Activated CD4-positive, alpha-beta T cell treated with anti-CD3 and anti-CD28 coated beads, Interleukin-2, amount 50 U/mL, for 16 hours (primary cell): ENCODE measurements at places on chromosomes 3 and 15.
A peak's percentile ranks its signal among the peaks of the same experiment; 100 is the strongest.

DNA sequence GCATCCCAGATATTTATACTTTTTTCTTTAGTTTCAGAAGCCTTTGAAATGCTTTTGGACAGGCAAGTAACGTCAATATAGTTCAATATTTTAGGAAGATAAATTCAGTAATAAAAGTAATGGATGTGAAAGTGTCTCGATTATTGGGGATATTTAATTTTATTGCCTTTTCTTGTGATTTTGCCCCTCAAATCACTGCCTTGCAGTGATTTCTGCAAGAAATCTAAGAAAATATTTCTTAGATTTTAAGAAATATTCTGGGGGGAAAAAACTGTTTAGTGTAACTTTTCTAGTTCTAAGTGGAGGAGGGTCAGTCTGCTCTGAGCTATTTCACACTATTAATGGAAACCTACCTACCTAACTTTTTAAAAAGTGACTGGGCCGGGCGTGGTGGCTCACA, 33.6 kb downstream of the MGA start:
- DNase-seq, result no peak

DNA sequence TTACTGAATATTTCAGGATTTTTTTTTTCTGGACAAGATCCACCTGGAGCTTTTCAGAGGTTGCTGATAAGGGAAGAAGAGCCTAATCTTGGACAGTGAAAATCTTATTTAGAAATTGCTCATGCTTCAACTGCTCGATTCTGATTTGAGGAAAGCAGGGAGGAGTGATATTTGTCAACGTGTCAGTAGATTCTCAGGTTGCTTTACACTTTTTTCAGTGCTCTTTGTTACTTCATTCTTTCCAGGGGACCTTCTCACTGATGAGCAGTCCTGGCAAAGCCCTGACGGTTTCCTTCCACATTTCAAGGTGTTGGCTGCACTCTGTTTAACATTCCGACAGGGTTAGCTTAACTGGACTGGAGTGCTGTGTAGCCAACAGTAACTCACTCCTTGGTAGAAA, 24.1 kb upstream of the RARB start:
- DNase-seq, result no peak

DNA sequence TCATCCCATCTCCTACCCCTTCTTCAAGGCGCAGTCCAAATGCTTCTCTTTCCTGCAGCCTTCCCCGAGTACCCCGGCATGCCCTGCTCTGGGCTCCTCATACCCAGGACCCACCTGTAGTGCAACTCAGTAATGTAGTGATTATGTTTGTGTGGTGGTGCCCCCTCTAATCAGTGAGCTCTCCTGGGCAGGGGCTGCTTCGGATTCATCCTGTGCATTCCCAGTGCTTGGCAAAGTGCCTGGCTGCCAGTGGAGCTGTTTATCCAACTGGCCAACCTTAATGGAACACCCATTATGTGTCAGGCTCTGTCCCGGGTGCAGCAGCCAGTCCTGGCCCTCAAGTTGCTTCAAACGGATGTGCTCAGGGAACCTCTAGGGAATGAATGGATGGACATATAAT, 174.4 kb upstream of the LINGO1 start:
- no peak for DNase-seq

DNA sequence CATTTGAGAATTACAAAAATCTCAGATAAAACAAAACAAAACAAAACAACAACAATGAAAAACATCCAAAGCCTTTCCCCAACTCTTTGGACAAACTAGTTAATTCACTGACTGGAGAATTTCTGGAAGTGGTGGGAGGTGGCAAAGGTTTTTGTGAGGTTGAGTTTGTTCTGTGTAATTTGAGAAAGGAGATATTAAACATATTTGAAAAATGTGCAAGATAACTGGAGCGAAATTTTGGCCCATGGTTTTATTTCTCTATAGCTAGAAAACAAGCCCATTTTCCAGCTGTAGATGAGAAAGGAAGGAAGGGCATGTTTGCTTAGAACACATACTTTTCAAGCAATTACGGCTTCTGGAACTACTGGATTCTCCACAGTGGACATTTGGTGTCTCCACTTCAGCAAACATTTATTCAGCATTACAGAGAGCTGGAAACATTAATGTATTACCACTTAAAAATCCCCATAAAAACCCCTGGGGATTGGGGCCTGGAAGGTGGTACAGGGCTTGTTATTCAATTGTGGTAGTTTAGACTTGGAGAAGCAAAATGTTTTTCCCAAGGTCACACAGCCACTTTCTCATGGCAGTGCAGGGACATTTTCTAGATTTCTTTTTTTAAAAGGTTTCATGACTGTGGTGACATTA, 135.8 kb downstream of the THSD4 start:
- DNase-seq, result no peak

DNA sequence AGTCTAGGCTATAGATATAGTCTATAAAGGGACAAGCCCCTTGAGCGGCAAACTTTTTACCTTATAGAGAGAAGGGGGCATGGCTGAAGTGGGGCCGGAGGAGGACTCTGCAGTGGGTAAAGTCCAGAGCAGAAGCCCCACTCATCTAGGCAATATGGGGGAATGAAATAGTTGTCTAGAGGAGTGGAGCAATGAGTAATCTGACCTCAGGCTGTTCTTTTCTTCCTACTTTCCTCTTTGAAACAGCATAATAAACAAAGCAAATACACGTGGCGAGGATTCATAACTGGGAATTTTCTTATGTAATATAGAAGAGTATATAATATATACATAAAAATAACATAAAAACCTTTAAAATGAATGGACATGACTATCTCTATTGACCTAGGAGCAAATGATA, 546.4 kb upstream of the ZNF385D start:
- no peak for DNase-seq

GRCh38 chr3:138908846-138909245, 38.1 kb downstream of the FOXL2 start:
- DNase-seq, result no peak

GRCh38 chr3:40680685-40681657, 156.2 kb downstream of the ZNF621 start:
- no peak for DNase-seq

- DNase-seq, result no peak
These were observed 27.9 kb downstream of the SOX2 start for GRCh38 chr3:181739628-181740027.

DNA sequence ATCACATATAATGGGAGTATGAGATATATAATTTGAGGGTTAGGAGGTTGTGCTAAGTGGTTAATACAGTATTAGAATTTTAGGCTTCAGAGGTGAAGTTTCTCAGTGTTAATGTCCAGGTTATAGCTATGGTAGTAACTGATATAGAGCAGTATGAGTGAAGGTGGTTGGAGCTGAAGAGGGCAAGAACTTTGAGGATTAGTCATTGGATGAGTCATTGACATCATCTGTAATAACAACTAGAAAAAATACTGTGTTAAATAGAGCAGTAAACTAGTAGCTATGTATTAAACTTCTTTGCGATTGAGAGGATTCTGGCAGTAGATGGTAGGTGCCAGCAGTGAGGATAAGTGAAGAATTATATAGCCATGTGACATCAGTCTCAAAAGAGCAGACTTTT, 47.5 kb upstream of the EIF3J start:
- peak; percentile 64 for DNase-seq

GRCh38 chr3:169699536-169700050, 36.1 kb upstream of the MECOM start:
- DNase-seq, result no peak

DNA sequence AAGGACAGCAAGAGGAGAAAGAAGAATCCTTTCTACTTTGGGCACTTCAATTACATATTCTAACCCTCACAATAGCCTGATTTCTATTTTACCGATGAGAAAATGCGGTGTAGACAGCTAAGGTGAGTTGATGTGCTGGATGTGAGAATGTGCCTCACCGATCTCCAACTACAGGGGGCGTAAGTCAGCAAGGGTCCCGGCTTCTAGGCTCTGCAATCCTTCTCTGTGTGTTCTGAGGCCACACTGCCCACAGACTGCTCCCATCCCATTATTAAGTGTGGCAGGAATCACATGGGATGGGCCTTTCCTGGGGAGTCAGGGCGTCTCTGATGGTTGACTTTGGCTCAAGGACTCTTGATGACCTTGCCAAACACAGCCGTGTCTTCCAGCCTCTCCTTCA, 23.6 kb upstream of the RPL35A start:
- DNase-seq, result no peak

- DNase-seq, result peak; percentile 74
These were observed 11.7 kb downstream of the LRRFIP2 start for GRCh38 chr3:37162501-37163245.

DNA sequence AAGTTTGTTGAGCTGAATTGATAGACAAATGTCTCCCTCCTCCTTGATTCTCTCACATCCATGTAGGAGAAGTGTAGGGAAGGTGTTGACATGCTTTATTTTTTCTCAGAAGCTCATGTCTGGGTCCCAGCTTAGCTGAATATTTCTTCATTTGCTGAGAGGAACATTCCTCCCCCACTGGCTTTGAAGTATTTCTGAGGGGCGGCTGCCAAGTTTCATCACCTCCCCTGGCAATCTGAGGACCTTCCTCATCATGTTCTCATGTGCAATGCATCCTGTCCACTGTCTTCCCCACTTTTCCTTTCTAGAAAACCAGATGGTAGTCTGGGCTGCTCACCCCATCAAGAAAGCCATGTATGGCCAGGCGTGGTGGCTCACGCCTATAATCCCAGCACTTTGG, 168.9 kb upstream of the RGMA start:
- DNase-seq, result no peak

DNA sequence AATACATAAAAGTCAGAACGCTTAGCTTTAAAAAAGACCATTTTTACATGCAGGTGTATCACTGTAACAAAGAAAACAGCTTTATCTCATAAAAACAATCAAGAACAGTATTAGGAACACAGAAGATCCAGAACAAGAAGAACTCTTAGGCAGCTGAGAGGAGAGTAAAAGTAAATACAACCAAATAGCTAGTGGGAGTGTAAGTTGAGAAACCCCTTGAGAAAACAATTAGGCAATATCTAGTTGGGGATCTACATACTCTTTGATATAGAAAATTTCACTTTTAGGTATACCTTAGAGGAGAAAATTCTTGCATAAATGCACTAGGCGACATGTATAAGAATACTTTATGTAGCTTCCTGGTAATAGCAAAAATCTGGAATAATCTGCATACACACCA, 7.5 kb downstream of the TMF1 start:
- DNase-seq, result no peak

DNA sequence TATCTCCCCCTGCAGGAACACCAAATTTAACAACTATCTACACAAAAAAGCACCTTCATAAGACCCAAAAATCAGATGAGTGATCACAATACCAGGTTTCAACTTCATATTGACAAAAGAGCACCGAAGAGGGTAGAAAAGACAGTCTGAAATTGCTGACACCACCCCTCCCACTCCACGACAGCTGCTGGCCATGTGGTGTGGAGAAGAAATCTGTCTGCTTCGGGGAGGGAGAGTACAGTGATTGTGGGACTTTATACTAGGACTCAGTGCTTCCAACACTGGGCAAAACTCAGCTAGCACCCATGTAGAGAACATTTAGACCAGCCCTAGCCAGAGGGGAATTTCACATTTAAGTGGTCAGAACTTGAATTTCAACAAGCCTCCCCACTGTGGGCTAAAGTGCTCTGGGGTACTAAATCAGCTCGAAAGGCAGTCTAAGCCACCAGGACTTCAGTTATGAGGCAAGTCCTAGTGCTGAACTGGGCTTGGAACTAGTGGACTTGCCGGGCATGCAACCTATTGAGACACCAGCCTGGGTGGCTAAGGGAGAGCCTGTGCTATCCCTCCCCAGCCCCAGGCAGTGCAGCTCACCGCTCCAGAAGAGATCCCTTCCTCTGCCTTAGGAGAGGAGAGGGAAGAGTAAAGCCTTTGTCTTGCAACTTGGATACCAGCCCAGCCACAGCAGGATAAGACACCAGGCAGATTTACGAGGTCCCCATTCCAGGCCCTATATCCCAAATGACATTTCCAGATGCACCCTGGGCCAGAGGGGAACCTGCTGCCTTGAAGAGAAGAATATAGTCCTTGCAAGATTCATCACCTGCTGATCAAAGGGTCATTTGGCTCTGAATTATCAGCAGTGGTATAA, 44.6 kb upstream of the POU1F1 start:
- no peak for DNase-seq

GRCh38 chr15:63967616-63968015, 78.7 kb downstream of the DAPK2 start:
- DNase-seq, result no peak

GRCh38 chr15:98651036-98651481, 2.7 kb downstream of the IGF1R start:
- no peak for DNase-seq

- no peak for DNase-seq
These were observed 64.1 kb downstream of the CDIN1 start for GRCh38 chr15:36643551-36643950.

GRCh38 chr3:147412917-147413685, 3.9 kb downstream of the ZIC1 start:
- DNase-seq, result no peak

DNA sequence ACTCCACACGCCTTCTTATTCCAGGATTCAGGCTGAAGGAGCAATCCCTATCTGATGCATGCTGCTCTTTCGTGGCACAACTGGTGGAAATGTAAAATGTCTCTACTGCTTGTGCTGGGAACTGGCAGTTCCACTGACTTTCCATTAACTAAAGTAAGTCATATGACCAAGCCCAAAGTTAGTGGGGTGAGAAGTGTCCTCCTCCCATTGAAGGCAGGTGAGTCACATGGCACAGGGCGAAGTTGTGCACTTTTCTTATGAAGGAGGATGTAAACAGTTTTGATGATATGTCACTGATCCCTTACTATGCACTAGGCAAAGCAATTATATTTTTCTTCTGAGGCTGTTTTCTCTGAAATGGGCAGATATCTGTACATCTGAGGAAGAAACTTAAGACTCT, 51.6 kb downstream of the SLC7A14 start:
- DNase-seq, result no peak

- DNase-seq, result no peak
These were observed 1.1 kb downstream of the RPS27L start for GRCh38 chr15:63156086-63156710.

GRCh38 chr3:30464381-30464780, 142.0 kb upstream of the TGFBR2 start:
- no peak for DNase-seq

DNA sequence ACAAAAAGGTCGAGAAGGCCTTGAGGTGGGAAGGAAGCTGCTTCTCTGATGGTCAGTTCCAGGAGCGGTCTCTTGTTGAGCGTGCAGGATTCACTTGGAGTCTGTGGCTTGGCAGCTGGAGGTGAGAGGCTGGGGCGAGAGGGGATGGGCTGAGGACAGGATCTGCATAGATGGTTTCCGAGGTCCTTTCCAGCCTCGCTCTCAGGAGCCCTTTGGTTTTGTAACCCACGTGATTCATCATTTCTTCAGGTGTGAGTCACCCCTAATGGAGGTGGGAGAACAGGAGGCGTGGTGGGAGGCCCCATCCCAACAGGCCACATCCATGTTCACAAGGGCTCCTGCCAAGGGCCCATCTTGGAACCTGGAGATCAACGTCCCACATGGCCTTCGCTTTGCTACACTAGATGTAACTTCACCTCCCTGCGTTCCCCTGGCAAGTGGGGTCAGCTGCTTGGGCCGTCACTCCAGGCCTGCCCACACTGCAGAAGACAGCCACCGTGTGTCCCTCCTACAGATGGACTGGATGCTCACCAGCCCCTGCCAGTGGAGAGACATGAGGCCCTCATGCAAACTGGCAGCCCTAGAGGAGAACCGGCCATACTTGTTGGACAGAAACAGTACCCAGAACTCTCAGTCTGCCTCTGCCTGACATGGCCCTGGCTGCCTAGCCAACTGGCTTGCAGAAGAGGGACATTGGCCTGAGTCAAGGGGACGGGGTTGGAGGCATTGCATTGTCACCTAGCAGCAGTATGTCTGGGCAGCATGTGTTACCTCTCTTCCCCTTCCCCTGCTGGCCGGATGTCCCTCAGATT, 1.6 kb upstream of the PCSK6 start:
- DNase-seq, result no peak
